ENCODE measurements at places on chromosomes 2 and 18.

DNA sequence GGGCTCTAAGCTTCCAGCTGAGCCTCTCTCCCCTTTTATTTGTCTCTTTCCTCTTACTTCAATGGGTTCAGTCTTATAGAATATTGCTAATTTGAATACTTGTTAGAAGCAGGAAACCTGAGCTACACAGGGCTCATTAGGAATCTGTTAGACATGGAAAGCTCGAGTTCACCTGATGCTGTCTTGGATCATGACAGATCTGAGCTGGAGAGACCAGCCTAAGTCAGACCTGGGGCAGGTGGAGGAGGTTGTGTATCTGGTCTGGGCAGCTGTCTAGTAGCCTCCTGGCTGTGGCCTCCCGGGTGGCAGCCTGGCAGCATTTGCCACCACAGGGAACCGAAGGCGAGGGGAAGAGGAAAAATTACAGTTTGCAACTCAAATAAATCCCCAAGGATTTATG, 185.9 kb downstream of the ICOS start:
- no peak for DNase-seq

- no peak for DNase-seq
These were observed 558.2 kb upstream of the SALL3 start for GRCh38 chr18:78421392-78421791.

DNA sequence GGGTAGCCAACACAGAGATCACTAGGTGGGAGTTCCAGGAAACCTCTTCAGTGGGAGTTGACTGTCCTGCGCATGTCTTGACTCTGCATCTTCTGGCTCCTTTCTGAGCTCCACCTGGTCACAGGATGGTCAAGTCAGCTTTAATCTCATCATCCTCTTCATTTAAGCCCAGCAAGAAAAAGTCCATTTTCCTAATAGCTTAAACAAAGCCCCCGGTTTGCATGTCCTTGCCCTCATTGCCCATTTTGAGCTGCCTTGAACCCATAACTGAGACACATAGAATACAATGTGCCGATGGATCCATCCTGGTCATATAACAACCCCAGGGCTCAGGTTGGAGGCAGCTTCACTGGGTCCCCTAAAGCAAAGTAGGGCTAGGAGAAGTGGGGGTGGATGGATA, 40.8 kb downstream of the SPATS2L start:
- no peak for DNase-seq

- no peak for DNase-seq
These were observed 169.1 kb upstream of the SIX2 start for GRCh38 chr2:45178359-45178758.

GRCh38 chr2:73836141-73836943, 7.6 kb downstream of the STAMBP start:
- no peak for DNase-seq
